ENCODE measurements at places on chromosomes 1 and 21.

GRCh38 chr21:42471206-42471605 is 24.8 kb downstream of the RSPH1 start:
- DNase-seq: no peak

DNA sequence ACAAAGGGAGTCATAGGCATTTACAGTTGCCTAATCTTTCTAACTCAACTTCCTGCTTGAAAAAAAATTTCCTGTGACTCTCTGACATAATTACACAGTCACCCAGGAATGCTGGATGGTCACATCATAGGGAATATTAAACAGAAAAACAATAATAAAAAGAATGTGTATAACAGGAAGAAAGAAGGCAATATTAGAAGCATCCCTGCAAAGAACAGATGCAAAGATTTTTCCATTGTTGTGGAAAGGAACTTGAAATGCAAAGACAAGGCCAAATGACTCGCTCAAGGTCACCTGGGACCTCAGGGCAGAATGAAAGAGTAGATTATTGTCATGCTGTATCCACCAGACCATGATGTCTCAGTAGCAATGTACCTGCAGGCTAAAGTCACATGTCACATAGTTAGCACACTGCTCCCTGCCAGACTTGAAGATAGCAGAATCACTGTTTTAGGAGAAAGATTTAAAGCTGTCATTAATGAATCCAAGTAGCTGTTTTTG is 184.3 kb downstream of the CYYR1 start:
- DNase-seq: no peak

GRCh38 chr21:37574316-37574715 is 207.7 kb downstream of the DYRK1A start:
- DNase-seq: no peak

DNA sequence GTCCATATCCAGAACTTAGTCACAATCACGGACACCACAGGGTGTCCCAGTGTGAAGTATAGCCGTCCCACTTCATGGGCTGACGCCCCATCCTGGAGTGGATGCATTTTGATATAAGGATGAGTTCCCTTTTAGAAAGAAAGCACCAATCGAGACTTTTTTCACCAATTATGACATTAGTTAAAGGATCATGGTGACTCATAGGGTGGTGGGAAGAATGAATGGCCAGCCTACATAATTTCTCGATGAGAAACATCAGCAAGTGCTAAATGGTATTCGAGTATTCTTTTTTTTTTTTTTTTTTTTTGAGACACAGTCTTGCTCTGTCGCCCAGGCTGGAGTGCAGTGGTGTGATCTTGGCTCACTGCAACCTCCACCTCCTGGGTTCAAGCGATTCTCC is 38.5 kb upstream of the USP1 start:
- no peak for DNase-seq

GRCh38 chr21:16388911-16389560 is 659.3 kb downstream of the USP25 start:
- no peak for DNase-seq

DNA sequence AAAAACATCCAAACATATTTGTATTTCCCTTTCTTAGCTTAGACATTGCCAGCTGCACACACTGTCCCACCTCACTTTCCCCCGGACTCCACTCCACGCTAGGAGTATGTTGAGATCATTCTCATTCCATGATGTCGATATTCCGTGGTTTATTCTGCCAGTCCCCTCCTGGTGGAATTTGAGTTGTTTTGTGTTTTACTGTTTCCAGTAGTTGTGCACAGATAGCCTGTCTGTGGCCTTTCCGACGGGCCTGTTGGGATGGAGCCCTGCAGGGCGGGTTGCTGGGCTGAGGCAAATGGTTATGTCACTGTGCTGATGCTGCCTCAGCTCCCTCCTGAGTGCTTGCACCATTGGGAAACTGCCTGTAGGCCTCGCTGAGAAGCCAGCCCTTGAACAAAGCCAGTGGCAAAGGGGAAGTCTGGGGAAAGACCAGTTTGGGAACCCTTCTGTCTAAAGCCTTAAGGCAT is 12.8 kb downstream of the TRAPPC10 start:
- no peak for DNase-seq

DNA sequence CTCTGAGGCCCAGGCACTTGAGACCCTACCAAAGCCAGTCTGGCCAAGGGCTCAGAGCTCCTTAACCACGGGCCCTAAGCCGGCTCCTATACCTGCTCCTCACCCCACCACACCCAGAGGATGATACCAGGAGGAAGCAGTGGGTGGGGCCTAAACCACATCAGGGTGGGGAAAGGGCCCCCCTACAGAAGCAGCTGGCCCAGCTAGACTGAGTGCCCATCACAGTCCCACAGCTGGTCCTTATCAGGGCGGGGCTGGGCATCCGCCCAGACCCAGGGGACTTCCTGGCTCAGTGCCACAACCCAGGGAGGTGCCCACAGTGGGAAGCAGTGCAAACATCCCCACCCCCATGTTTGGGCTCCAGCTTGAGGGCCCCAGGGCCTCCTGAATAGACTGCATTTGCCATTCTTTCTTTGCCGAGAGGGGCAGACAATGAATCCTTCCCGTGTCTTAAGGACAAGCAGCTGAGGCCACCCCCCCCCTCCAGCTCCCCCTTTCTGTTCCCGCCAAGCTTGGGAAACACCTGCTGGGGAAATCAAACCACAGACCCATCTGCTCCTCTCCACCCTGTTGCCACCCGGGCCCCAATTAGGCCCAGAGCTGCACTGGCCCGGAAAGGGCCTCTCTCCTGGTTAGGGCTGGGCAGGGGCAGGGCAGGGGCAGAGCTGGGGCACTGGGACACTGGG is 6.2 kb downstream of the E2F2 start:
- DNase-seq: no peak

DNA sequence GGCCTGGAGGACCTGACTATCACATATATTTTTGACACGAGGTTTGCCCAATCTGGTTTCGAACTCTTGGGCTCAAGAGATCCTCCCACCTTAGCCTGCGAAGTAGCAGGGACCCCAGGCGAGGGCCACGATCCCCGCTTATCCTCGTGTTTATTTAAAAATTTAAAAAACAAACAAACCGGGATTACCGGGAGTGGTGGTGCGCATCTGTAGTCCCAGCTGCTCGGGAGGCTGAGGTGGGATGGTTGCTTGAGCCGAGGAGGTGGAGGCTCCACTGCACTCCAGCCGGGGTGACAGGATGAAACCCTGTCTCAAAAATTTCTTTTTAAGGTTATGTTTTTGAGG is 452 bp upstream of the EXOSC10 start:
- DNase-seq: no peak

- DNase-seq: no peak
These were observed 685 bp upstream of the VAMP4 start for GRCh38 chr1:171742577-171742922.

GRCh38 chr1:1578371-1578940 is 3.8 kb upstream of the SSU72 start:
- DNase-seq: no peak

Measured in activated naive CD8-positive, alpha-beta T cell treated with anti-CD3 and anti-CD28 coated beads for 36 hours (primary cell).